ENCODE measurements at places on chromosomes 4 and X.

GRCh38 chrX:52542311-52542710, 25.4 kb upstream of the XAGE1B start:
- no peak for DNase-seq

DNA sequence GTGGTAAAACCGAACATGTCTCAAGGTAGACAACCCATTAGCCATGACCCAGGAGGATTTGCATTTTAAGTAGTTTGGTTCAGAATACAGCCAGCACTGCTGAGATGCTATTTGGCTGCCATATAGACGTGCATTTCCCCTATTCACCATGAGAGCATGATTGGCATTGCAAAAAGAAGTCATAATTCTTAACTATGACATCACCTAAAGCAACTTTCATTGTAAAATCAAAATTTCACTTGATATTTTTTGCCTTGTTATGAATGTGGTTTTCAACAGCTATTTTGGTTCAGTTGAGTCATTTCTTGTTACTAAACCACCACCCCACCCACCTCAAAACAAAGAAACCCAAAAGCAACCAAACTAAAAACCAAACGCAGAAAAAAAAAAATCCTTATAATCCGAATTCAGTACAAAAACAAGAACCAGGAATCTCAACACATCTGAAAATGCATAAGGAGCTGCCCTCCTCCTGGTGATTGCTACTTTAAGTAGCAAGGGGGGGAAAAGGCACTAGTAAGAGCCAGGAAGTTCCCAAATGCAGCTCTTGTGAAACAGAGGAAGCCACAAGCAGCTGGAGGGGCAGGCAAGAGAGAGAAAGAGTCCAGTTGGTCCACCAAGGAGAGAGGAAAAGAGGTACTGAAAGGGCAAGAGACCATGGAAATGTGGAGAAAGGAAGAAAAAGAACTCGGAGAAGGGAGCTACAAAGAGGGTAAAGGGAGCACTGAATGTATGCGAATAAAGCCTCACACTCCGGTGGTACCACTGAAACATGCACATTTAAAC, 3.1 kb downstream of the SLITRK4 start:
- no peak for DNase-seq

GRCh38 chr4:69493515-69493914, 2.2 kb downstream of the UGT2B4 start:
- no peak for DNase-seq

GRCh38 chr4:70925899-70926635, 23.9 kb downstream of the MOB1B start:
- DNase-seq = no peak

DNA sequence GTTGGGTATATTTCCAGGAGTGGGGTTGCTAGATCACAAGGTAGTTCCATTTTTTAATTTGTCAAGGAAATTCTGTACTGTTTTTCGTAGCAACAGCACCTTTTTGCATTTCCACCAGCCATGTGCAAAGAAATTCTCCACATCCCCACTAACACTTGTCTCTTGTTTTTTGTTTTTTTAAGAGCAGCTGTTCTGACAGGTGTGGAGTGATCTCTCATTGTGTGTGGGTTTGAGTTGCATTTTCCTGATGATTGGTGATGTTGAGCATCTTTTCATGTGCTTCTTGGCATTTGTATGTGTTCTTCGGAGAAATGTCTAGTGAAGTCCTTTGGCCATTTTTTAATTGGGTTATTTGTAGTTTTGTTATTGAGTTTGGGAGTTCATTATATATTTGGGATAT, 80.3 kb upstream of the PUDP start:
- no peak for DNase-seq

DNA sequence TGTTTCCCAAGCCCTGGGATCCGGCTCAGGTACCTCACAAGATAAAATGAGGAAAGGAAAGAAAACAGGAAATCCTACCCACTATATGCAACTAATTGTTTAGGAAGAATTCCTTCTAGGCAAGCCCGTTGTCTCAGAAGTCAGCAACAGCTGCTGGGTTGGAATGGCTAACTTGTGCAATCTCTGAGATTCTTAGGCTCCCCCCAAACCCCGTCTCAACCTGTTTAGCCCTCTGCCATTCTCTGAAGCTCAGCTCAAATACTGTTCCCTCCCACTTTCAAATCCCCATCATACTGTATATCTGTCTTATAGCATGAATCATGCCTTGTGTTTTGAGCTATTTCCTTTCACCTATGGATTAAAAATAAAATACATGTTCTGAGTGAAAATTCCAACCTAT, 28.9 kb downstream of the STARD8 start:
- DNase-seq = no peak

DNA sequence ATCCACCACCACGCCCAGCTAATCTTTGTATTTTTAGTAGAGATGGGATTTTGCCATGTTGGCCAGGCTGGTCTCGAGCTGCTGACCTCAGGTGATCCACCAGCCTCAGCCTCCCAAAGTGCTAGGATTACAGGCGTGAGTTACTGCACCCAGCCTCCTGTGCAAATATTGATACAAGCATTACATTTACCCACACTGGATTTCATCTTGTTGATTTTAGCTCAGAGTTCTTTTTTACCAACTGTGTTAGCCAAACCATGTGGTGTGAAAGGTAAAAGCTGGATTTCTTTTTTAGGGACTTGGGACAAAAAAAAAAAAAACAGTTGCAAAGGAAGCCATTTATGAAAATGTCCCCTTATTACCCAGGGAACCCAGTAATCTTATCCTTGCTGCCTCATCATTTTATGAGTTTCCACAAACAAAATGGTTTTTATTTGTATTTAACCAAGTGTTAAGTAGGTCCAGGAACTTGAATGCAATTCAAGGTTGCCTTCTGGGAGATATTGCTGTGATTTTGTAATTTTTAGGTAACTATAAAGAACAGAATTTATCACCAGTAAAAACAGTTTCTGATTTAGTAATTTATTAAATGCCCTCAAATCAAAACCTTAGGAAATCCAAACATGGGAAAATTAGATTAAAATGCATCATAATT, 202.5 kb downstream of the PALLD start:
- no peak for DNase-seq

DNA sequence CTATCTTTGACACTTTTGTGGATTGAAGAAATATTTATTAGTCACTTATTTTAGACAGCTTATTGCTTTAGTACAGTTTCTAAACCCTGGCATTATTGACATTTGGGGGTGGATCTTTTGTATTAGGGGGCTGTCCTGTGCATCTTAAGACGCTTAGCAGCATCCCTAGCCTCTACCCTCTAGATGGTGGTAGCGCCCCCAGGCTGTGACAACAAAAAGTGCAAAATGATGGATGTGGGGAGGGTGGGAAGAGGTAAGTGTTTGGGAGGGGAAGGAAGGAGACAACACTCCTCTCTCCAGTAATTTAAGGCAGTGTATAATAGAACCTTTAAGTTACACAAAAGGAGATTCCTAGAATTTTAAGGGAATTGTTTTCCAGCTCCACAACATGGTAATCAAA, 1210.6 kb downstream of the C4orf33 start:
- no peak for DNase-seq

Data from NCI-H2107 (cell line).